ENCODE measurements at places on chromosomes 5 and 9. TPM values are rescaled to one million over a fixed set of nuclear protein-coding genes. Genes with fewer than 3 reads are reported as not detected.

Gene LHX6
- not detected for total RNA-seq

- peak; percentile 29 for DNase-seq
These were observed 81.2 kb downstream of the OTULIN start for GRCh38 chr5:14745753-14746152.

Gene TMEM215
- total RNA-seq: not detected

Gene PARP8
- total RNA-seq: 31.7 TPM

Gene PLAC8L1
- not detected for total RNA-seq

Gene CSF1R
- 0.41 TPM for total RNA-seq

DNA sequence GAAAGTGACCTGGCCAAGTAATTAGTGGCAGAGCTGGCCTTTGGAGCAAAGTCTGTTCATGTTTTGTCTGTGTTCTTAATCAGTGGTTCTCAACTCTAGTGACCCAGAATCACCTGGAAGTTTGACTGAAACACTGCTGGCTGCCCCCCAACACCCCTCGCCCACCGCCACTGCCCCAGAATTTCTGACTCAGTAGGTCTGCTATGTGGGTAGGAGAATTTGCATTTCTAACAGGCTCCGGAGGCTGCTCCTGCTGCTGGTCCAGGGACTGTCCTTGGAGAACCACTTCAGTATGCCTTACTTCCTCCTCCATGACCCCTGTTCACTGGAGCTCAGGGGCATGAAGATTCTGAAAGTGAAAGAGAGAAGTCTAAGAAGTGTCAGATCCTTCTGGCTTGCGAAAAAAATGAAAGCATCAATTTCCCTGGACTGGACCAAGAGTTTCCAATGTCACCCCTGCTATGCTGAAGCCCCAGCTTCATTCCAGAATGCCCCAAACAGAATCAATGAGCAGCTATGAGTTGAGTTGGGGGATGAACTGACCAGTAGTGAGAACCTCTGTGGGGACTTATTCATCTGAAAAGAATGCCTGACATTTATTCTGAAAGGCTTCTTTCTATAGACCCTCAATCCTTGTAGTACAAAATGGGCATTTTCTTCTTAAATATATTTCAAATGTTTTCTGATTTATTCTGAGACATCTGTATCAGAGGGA is 20.8 kb upstream of the COL15A1 start:
- DNase-seq: no peak

DNA sequence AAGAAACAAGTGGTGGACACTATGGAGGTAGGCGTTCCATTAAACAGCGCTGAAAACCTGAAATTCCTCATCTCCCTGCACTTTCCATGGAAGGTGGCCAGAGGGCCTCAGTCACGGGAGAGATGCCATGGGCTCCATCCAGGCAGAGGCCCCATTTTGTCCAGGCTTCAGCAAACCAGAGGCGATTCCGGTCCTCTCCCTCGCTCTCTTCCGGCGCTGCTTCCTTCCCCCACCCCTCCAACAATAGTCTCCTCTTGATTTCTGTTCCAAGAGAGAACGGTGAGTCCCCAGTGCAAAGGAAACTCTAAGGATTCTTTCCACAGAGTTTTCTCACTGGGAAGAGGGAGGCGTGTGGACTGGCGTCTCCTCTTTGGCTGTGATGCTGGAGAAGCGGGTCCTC is 7.5 kb downstream of the ZNF366 start:
- DNase-seq: no peak

GRCh38 chr9:126556560-126557250 is 57.0 kb upstream of the LMX1B start:
- DNase-seq: no peak

GRCh38 chr9:111871499-111871855 is 25.1 kb upstream of the UGCG start:
- no peak for DNase-seq

DNA sequence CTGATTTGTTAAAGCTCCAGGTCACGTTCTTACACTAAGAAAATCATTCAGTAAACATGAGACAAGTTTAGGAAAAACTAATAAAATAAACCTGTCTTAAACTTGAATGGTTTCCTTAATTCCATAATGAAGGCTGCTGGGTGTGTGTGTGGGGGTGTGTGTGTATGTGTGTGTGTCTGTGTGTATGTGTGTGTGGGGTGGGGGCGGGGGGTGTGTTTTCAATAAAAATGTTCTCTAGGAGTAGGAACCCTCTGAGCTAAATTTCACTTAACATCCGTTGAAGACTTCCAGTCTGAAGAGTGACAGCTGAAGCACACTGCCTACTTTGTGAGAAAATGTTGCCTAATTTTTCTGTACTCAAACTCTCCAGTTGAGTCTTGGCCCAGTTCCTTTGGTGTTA is 54.5 kb downstream of the HSPA4 start:
- no peak for DNase-seq

Gene RFESD
- 4.1 TPM for total RNA-seq

DNA sequence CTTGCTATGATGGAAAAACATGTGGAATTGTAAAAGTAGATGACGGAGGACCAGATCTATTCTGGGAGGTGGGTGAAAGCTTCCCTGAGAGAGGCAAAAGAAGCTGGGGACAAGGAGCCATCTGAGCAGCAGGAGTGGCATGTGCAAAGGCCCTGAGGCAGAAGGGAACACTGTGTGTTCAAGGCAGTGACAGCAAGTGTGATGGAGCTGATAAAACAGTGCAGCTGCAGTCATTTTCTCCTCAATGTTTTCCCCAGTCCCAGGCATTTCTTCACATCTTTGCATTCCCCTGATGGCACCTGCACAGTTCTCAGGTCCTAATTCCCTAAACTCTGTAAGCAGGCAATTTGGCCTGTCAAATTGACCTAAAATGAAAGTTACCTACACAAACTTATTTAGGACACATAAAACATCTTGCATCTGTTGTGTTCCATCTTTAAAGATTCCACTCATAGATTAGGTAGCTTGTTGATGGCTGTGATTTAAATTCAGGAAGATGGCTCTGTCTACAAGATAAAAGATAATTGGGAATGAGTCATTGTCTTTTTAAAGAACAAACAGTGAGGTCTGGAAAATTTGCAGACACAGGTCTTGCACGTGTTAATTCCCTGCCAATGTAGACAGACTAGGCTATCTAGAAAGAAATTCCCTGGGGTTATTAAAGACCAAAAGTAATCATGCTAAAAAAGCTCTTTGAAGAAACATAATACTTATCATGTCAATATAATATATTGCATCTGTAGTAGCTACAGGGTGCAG is 289.6 kb upstream of the SGCD start:
- no peak for DNase-seq

Gene SPATA9
- not detected for total RNA-seq

DNA sequence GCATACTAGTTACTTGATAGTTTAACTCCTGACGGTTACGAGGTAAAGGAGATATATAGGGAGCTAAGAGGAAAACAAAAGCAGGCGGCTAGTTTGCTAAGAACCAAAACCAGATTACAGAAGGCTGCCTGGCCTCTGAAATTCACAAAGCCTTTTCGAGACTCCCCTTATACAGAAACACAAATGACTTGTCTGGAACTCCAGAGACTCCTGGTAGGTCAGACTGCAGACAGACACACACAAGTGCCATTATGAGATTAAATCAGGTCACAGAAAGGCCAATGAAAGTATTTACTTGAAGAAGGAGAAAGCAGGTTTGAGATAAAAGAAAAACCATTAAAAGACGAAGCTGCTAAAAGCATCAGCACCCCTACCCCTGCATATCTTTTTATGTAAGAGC is 142.5 kb upstream of the LRRTM2 start:
- no peak for DNase-seq

All from activated CD4-positive, alpha-beta T cell treated with anti-CD3 and anti-CD28 coated beads for 36 hours (primary cell).